ENCODE measurements at places on chromosomes 6 and 20. TPM values are rescaled to one million over a fixed set of nuclear protein-coding genes. Genes with fewer than 3 reads are reported as not detected.

IRF4 gene
- polyA plus RNA-seq: 0.36 TPM

- no peak for DNase-seq
These were observed 17.2 kb upstream of the AHI1 start for GRCh38 chr6:135514706-135515105.

GRCh38 chr6:111259089-111259831 is 172.0 kb downstream of the SLC16A10 start:
- DNase-seq: peak; percentile 99

- no peak for DNase-seq
These were observed 93.2 kb upstream of the ZNF184 start for GRCh38 chr6:27565839-27566779.

FLRT3 gene
- polyA plus RNA-seq: 125 TPM

DNA sequence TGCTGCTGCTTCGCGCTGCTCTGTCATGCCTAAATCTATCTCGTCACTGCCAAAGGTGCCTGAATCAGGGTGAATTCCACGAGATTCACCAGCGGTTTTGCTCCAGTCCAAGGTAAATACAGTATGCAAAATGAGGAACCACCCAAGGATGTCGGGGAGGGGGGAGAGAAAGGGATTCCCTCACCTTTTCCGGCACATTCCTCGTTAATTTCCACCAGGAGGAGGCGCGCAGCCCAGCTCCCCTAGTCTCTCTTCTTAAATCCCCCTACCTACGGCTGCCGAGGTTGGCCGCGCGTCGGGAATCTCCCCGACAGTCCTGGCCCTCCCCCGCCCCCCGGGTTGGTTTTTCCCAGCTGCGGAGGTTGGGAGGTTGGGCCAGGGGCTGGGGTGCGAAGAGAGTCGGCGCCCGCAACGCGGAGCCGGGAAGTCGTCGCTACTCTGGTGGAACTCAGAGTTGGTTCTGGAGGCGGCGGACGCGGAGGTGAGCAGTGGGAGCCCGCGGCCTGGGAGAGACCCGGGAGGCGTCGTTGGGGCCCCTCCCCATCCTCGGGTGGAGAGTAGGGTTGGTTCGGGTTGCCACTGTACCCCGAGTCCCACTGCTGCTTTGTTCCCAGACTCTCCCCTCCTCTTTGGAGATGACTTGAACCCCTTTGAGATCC is at the start of gene TPBG:
Gene TPBG, plus strand, starts transcription at position 390 of the 659 bp plus-strand sequence. CDS start 1,145 bp downstream, outside the sequence.
- DNase-seq: peak; percentile 79

DNA sequence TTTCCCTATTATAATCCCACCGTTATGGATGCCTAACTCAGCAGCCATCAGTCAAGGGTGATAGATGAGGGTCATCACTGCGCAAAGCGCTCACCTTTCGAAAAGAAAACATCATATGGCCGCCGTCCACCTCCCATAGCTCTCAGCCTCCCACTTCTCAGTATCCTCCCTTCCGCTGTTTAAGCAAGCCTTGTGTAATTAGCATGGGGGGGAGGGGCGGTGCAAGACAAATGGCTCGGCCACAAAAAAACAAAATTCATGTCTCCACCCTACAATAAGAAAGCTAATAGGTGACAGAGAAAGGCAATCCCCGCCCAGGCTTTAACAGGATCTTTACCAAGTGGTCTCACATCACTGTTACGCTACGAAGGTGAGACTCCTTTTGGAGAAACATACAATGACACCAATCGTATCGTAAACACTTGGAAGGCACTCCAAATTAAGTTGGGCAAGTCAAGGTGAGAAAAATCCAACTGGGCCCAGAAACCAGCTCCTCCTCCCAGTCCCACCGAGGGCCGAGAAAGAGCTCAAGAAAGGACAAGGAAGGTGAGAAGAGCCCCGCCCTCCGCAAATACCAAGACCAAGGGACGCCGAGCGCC is 645 bp downstream of the DDX39B start:
- peak; percentile 54 for DNase-seq

GRCh38 chr6:97067045-97067444 is 142.5 kb downstream of the KLHL32 start:
- no peak for DNase-seq

DNA sequence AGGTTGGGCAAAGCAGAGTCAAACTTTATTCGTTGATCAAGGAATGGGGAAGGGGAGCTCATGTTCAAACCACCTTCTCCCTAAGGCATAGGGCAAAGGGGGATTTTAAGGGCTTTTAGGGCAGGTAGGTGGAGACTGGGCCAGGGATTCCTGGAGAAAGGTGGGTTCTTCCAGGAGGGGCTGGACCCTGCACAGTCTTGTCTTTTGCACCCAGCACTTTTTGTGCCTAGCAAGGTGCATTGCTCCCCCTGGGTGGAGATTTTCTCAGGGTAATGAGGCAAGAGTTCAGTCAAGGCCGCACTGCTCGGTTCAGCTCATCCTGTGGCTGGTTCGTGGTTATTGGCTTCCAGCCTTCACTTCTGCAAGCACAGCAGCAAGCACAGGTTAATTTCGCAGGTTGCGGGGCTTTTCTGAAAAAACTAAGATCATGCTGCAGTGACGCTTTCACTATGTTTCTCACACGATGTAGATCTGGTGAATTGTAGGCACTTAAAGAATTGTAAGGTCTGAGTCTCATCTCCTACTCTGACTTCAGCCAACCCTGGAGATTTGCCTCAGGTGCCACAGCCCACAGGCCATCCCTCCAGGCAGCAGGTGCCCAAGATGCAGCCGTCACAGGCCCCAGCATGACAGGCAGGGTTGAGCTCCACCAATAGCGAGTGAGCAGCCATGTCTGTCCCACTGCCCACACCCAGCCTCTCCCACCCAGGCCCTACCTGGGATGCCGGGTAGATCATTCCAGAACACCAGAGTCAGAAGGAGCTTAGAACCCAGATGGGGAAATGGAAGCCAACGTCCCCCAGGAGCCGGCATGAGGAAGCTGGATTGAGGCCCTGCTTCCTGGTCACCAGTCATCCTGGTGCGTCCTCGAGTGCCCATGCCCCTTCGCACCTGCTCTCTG is 37.1 kb downstream of the SUN5 start:
- no peak for DNase-seq

COL21A1 gene
- polyA plus RNA-seq: 117 TPM

DNA sequence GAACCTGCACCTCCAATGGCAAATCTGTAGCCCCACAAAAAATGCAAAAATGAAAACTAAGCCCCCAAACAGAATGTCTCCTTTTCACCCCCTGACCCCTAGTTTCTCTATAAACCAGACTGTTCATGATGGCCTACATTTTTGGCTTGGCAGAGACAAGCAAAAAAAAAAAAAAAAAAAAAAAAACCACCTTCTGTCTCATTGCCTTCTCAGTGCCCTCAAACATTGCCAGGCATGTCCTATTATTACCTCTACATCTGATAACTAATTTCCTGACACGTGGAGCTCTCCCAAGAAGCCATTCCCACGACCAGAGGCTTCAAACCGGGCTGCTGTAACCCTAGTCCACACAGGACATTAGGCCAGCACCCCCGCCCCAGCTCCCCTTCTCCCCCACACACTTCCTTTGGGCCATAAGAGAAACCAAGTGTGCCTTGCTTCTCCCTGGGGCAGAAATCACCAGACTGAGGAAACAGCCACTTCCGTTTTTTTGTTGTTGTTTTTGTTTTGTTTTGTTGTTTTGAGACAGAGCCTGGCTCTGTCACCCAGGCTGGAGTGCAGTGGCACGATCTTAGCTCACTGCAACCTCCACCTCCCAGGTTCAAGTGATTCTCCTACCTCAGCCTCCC is 65.4 kb downstream of the GPR6 start:
- no peak for DNase-seq

EDN1 gene
- 4.8 TPM for polyA plus RNA-seq

DNA sequence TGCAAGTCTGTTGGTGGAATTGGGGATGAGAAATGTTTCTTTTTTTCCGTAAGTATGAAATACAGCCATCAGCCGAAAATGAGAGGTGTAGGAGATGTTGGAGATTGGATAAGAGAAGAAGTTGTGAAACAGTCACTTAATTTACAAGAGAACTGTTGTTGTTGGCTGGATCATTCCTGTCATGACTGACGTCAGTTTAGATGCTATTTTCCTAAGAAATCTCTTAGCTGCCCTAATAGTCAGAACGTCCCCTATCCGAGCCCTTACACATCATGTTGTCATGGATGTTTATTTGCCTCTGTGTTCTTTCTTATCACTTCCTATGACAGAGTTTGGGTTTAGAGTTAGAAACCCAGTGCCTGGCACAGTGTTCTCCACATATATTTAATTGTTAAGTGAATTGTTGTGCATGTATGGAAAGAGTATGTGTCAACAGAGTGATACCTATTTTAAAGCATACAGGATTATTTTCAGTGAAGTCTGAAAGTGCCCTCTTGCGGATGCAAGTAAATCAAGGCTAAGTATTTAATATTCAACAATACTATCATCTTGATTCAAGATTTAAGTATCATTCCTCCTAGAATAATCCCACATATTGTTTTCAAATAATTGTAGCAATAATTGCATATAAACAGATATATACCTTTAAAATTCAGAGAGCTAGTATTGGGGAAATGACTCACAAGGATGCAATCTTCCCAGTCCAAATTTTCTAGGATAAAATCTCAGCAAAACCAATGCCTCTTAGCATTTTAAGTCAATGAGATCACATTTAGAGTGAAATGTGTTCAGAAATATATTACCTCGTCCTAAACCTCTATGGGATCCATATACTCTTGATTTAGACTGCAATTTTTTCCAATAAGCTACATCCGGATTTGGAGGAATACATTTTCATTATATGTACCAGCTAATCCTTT is 309.9 kb upstream of the NOX3 start:
- DNase-seq: no peak

DNA sequence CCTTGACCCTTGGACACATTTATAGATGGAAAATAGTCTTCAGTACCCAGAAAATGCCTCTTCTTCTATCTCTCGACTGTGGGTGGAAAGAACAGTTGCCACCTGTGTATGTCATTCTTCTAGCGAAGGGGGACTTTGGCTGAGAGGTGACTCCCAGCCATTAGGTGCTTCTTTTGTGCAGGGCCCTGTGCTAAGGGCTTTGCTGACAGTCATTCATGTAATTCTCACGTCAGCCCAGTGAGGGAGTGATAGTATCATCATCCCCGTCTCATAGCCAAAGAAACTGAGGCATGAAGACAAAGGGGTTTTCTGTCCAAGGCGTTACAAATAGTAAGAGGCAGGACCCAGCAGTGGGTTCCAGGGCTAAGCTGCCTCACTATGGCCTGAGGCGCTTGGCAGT is 160.8 kb downstream of the SCML4 start:
- no peak for DNase-seq

GRCh38 chr6:116156405-116157326 is 30.7 kb upstream of the COL10A1 start:
- DNase-seq: no peak

DNA sequence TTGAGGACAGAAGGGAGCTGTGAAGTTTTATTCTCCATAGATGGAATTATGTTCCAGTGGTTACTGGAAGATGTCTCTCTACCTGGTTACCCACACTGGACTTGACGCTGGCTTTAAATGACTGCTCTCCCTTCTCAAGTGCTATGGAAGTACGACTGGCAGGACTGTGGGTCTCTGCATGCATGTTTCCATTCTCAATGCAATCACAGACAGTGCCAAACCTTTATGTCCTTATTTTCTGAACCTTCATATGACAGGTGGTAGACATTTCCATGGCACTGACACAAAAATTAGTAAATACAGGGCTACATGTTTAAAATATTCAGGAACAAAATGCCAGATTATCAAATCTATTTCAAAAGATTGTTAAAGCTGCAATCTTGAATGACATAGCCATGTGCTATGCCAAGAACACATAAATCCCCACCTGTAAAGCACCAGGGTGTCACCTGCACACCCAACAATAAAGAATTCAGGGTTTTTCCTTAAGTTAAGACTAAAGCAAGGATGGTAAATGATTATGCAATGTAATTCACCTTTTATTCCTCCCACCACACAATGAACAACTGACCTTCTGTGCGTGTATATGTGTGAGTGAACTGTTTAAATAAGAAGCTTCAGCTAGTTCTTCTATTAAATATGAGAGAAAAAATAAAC is 153.3 kb upstream of the ENPP5 start:
- DNase-seq: no peak

OR2H2 gene
- 0.13 TPM for polyA plus RNA-seq

RSPO4 gene
- 3.3 TPM for polyA plus RNA-seq

- no peak for DNase-seq
These were observed 6.2 kb upstream of the RBCK1 start for GRCh38 chr20:401682-402495.

- no peak for DNase-seq
These were observed 422.5 kb upstream of the OPRM1 start for GRCh38 chr6:153616506-153616905.

DNA sequence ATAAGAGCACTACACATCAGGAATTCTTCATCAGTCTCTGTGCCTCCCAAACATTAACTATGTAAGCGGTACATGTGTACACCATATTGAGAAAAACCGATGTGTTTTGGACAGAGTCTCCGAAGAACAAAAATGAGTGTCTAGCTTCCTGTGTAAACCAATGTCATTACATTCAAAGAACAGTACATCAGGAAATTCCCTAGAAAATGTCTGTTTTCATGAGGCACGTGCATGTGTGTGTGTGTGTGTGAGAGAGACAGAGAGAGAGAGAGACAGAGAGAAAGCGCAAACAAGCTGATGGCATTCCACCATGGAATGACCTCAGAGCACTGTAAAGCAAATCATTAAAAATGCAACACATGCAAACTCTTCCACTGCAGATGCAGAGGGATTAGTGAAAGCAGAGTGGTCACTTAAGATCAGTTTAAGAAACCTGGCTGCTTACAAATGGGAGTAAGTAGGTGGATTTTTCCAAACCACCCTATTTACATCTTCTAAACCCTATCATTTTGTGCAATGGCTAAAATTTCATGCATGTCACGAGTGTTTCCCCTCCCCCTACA is 133.9 kb downstream of the HIVEP2 start:
- DNase-seq: no peak
